ENCODE measurements at places on chromosomes 4 and X. TPM values are rescaled to one million over a fixed set of nuclear protein-coding genes. Genes with fewer than 3 reads are reported as not detected.

GRCh38 chr4:23686169-23686897 lies 203.5 kb downstream of the PPARGC1A start:
- no peak overlapping the region for H3K4me3 ChIP-seq
- H3K4me1 ChIP-seq: no peaks in the 10 kb centered on the region
- no peak for DNase-seq
- H3K27ac ChIP-seq: no peak overlapping the region

SYTL5 gene
- 0.76 TPM for total RNA-seq

GRCh38 chrX:10615931-10616774 lies 4.2 kb downstream of the MID1 start:
- H3K36me3 ChIP-seq: no peaks in the 10 kb centered on the region
- H3K27ac ChIP-seq: peak overlapping the region; percentile 5
- H3K27me3 ChIP-seq: no peaks in the 10 kb centered on the region

H2BW2 gene
- total RNA-seq: not detected

CT83 gene
- not detected for total RNA-seq

- no peak overlapping the region for H3K27ac ChIP-seq
- no peaks in the 10 kb centered on the region for H3K4me1 ChIP-seq
- no peak overlapping the region for H3K4me3 ChIP-seq
- no peaks in the 10 kb centered on the region for H3K27me3 ChIP-seq
- DNase-seq: no peak
These were observed 125.2 kb downstream of the ELOVL6 start for GRCh38 chr4:110073053-110073845.

RTL3 gene
- total RNA-seq: not detected

P2RY4 gene
- total RNA-seq: not detected

PDZD4 gene
- total RNA-seq: 0.97 TPM

SERTM2 gene
- not detected for total RNA-seq
